ENCODE measurements at places on chromosomes 7 and 10.

GRCh38 chr7:90853205-90853604 lies 257.1 kb downstream of the CDK14 start:
- DNase-seq, result no peak

DNA sequence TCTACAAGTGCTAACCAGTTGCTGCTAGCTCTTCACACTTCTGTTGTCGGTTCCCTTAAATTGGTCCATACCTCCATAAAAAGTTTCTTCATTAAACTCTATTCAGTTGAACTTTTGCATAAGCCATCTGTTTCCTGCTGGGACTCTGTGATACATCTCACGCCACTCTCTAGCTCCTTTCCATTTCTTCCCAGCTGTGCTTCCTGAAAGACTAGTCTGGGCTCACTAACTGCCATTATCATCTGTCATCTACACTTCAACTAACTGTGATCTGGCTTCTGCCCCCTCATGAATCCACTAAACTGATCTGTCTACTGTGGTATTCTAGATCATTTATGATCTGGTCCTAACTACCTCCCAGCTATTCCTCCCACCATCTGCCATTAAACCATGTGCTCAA lies 78.3 kb downstream of the ELAPOR2 start:
- DNase-seq, result no peak

- DNase-seq, result no peak
Observed at GRCh38 chr7:13832346-13832745, 157.1 kb downstream of the ETV1 start.

DNA sequence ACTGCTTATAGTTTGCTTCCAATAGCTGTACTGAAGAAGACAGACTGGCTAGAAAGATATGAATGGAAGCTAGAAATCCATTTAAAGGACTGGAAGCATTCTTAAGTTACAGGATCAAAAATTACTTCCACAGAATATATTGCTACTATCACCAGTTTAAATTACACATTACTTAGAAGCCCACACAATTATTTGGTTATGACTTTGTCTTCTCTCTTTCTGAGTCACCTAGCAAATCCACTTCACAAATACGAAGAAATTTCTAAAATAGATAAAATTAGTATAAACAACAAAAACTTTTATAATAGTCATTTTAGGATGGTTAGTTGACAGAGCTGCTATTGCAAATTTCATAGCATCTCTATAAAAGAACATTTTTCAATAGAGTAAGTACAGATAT lies 108.1 kb downstream of the SNX13 start:
- DNase-seq, result no peak

DNA sequence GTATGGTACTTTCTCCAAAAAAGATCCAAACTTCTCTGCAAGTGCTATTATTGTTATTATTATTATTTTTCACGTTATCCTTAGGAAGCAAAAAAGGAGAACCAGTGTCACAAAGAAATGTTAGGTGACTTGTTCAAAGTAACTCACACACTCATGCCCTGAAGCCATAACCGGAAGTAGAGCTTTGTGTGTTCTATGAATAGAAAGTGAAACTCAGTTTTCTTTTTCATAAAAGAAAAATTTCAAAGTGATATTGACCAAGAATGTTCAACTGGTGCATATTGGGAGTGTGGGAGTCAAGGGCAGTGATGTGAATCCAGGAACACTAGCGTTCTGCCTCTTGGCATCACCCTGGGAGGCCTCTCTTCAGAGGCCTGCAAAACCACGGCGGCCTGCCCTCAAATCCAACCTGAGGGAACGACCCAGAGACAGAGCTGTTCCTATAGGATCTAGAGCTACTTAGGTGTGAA lies 106.1 kb downstream of the PRKCQ start:
- DNase-seq, result no peak

DNA sequence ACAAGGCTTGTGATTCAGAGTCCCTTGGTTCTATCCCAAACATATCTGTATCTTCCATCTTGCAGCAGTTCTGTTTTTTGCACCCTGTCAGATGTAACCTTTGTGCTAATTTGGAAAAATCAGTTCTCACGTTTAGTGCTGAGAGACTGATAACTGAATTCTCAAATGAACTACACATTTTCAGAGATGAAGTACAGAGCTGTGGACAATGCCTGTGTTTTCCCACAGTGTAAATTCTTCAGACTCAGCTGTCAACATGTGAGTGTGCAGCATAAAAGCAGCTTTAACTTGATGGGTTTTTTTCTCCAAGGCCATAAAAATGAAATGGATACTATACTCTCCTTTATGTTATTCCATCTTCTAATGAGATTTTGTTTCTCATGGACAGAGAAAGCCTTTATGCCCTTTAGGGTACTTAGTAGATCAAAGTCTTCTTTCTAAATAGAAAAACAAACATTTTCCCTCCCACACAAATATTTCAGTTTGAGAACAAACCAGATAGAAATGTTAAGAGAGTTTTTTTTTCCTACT lies 150.9 kb downstream of the SEMA3A start:
- DNase-seq, result no peak

DNA sequence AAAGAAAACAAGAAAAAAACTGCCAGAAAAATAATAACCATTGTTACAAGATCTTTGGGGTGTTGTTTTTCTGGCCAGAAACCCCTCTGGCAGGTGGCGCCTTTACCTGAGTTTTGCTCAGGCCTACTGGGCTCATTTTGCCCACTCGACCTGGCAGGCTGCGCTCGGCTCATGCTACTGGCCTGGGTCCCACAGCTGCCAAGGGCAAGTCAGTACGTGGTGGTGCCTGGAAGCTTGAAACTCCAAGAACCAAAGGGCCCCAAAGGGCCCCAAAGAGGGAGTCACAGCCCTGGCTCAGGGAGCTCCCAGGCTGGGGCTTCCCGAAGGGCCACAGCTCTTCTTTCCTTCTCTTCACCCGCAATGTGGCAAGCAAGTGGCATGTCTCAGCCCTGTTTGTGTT lies 42.7 kb downstream of the CACUL1 start:
- no peak for DNase-seq

DNA sequence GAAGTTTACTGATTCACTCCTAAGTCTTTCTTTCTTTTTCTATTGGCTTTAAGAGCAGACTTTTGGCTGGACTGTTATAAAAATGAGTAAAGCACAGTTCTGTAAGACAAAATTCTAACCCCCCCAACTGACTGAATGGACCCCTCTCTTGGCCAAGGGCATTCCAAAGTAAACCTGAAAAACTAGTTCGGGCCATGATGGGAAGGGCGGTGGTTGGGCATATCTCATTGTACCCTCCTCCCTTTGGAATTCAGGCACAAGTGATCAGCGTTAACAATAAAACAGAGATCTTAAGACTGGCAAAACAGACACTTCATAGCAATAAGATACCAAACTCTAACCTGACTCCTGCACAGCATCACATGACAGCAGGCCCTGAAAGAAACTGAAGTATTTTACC lies 6.1 kb upstream of the KIF20B start:
- DNase-seq, result no peak

- DNase-seq, result no peak
Observed at GRCh38 chr7:156309016-156309620, 331.5 kb upstream of the RNF32 start.

DNA sequence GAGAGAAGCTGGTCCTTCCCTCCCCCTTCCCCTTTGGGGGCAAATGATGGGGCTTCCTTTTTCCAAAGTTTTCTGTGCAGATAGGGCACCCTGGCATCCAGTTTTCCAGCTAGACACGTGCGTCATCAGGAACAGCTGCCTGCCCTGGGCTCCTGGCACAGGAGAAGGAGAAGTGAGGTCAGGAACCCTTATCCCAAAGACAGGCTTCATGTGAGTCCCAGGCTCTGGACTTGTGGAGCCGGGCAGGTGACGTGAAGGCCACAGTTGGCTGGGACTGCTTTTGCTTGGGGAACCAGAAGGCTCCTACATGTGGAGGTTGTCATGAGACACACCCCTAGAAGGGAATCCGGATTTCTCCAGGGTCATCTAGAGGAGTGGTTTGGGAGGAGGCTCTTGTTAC lies 66.5 kb downstream of the RBM20 start:
- no peak for DNase-seq

DNA sequence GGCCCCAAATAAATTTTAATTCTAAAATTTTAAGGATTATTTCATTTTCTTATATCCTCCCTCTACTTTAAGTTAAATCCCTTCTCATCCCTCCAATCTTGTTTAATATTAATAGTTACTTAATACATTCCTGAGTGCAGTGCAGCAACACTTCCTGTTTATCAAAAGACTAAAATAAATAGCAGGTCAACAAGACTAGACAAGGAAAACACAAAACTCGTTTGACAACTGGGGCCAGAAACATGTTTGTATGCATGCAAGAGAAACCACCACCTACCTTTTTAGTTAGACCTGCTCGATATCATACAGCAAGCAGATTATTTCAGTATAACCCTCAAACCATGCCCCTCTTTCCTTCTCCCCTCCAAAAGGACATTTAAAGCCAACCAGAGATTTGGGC lies 95.8 kb downstream of the PARD3 start:
- no peak for DNase-seq

GRCh38 chr10:122849900-122850605 lies 4.4 kb upstream of the CUZD1 start:
- no peak for DNase-seq

- no peak for DNase-seq
Observed at GRCh38 chr10:92832998-92833650, 15.2 kb upstream of the EXOC6 start.

DNA sequence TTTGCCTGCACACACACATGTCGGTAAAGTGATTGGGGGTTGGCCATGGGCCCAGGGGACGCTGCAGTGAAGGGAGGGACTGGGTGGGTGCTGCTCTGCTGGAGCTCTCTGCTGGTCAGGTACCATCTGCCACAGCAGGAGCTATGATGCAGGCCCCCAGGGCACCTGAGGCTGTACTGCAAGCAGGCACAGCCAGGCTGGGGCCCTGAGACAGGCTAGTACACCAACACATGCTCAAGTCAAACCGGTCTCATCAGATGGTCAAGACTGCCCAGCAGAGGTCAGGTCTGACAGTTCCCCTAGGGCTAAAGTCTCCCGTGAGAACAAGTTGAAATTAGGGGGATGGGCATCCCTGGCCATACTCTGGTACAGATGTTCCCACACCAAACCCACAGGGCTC lies 118.3 kb upstream of the THSD7A start:
- DNase-seq, result no peak

DNA sequence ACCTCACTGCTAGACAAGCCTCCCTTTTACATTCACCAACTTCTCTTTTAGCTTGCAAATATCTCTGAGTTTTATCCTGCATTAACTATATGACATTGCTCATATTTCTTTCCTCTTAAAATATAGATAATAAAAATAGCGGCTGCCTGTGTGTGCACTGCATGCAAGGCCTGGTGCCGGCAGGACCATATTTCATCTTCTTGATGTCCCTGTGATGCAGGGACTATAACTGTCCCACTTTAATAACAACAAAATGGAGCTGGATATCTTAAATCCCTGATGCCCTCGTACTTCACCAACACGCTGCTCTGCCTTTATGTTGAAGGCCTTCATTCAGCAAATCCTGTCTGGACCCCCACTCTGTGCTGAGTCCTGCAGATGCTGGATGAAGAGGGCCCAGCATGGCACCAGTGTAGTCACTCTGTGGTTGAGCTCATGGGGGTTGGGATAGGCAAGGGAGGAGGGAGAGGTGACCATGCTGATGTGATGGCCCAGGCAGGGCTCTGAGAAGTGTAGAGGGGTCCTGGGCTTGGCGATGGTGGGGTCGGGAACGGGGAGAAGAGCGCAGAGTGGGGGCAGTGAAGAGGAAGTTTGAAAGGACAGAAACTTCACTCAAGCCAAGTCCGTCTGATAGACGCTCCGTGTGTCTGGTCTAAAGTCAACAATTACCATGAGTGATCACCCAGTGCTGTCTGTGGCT lies 40.4 kb downstream of the C10orf90 start:
- DNase-seq, result no peak

DNA sequence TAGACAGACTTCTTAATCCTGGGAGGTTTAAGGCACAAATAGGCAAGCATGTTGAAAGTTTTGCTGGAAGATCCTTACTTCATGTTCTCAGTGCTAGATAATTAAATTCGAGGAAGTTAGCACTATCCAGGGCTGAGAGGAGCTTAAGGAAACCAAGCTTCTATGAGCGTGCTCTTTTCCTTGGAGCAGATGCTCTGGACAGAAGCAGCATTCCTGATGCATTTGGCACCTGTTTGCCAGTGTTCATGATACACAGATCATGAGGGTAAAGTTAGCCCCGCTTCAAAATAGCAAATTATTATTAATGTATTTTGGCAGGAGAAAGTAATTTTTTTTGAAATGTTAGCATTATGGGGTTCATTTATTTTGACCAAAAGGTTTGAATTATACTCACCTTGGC lies 9.4 kb downstream of the HDAC9 start:
- no peak for DNase-seq

Data from T-cell (primary cell).